ENCODE measurements at places on chromosomes 11 and 22. TPM values are rescaled to one million over a fixed set of nuclear protein-coding genes. Genes with fewer than 3 reads are reported as not detected.

Gene HOATZ
- not detected for total RNA-seq

Gene ADM2
- 7.3 TPM for total RNA-seq

Gene KCNJ4
- not detected for total RNA-seq

GRCh38 chr11:69640995-69641581 lies at the start of gene CCND1:
TSS of gene CCND1 (plus strand) at chr11:69641156. CDS start at chr11:69641314, 158 bp downstream.
- peak within 1 kb of the TSS; percentile 51 for H3K4me3 ChIP-seq
- H3K27me3 ChIP-seq, result peaks cover 34% of the 10 kb centered on the region
- DNase-seq, result peak; percentile 35
- H3K4me1 ChIP-seq, result peaks cover 24% of the 10 kb centered on the region
- H3K36me3 ChIP-seq, result no peaks in the 10 kb centered on the region

DNA sequence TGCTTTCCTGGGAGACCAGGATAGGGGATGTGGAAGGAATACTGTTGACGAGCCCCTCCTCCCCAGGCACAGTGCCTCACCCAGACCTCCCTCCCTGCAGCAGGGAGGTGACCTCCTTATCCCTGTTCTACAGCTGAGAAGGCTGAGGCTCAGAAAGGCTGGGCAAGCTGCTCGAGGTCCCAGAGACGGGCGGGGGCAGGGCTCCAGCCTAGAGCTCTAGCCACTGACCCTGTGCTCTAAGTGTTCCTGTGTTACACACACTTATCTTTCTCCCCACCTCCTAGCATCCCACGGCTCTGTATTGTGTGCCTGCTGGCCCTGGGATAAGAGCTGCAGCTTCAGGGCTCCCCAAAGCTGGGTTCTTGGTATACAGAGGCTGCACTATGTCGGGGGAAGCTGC lies 7.9 kb downstream of the CCDC134 start:
- H3K4me3 ChIP-seq, result no peak overlapping the region
- no peak for DNase-seq
- H3K4me1 ChIP-seq, result peaks cover 9% of the 10 kb centered on the region
- H3K27ac ChIP-seq, result no peak overlapping the region

GRCh38 chr22:45972889-45973253 lies 4.1 kb downstream of the WNT7B start:
- no peak for DNase-seq
- H3K4me1 ChIP-seq, result peaks cover 7% of the 10 kb centered on the region
- no peak overlapping the region for H3K4me3 ChIP-seq
- no peak overlapping the region for H3K27ac ChIP-seq
- H3K27me3 ChIP-seq, result peaks cover 59% of the 10 kb centered on the region

DNA sequence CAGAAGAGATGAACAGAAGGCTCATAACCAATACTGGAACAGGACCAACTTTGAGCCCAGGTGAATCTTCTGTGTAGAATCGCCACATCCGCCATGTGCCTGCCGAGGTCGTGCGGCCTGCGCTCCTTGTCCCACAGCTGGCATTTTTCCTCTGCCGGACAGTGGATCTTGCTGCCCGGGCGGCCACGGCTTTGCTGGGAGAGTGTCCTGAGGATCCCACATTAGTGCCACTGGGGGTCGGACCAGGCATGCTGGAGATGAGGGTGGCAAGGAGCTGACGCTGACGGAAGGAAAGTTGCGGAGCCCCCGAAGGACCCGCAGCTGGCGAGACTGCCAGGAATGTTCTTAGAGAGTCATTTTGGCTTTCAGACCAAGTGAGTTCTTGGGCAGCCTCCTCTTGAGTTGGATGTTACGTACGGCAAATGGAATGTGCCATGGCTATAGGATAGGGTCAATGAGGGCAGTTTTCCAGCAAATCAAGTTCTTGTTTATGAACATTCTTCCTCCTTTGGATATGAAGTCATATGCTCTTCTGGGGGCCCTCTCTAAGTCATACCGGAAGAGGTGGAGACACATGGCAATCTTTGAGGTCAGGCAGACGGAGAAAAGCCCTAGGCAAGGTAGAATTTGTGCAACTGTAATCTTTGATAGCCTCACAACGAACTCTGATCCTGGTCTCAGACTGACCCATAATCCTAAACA lies 57.4 kb upstream of the NUP160 start:
- H3K36me3 ChIP-seq, result no peaks in the 10 kb centered on the region
- no peak overlapping the region for H3K4me3 ChIP-seq
- H3K27me3 ChIP-seq, result no peaks in the 10 kb centered on the region
- peaks cover 6% of the 10 kb centered on the region for H3K4me1 ChIP-seq
- DNase-seq, result no peak

DNA sequence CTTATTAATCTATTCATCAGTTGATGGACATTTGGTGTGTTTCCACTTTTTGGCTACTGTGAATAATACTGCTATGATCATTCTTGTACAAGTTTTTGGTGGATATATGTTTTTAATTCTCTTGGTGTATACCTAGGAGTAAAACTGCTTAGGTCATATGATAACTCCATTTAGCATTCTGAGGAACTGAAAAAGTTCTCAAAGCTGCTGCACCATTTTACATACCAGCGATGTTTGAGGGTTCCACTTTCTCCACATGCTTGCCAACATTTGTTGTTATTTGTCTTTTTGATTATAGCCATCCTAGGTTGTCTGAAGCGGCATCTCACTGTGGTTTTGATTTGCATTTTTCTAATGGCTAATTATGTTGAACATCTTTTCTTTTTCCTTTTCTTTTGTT lies 4.1 kb upstream of the ACER3 start:
- no peak for DNase-seq
- no peak overlapping the region for H3K4me3 ChIP-seq
- H3K4me1 ChIP-seq, result peaks cover 3% of the 10 kb centered on the region
- no peaks in the 10 kb centered on the region for H3K27me3 ChIP-seq
- no peaks in the 10 kb centered on the region for H3K36me3 ChIP-seq

GRCh38 chr11:62011881-62012280 lies 44.4 kb upstream of the FTH1 start:
- H3K4me3 ChIP-seq, result no peak overlapping the region
- no peaks in the 10 kb centered on the region for H3K27me3 ChIP-seq
- H3K4me1 ChIP-seq, result no peaks in the 10 kb centered on the region
- no peaks in the 10 kb centered on the region for H3K36me3 ChIP-seq
- no peak overlapping the region for H3K27ac ChIP-seq

DNA sequence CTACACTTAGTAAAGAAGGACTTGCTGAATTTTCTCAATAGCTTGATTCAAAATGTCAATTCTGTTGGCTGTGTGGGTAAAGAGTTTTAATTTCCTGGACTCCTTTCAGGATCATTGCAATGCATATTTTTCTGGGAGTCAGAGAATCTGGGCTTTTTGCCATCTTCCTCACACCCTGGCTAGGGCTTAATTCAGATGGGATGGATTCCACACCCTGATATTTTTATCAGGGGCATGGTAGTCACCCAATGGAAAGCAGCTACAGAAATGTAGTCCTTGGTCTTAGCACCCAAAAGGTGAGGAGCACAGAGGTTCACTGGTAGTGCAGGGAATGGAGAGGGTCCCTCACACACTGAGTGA lies 79.3 kb downstream of the SGSM3 start:
- no peak for DNase-seq
- H3K36me3 ChIP-seq, result peaks cover 9% of the 10 kb centered on the region

DNA sequence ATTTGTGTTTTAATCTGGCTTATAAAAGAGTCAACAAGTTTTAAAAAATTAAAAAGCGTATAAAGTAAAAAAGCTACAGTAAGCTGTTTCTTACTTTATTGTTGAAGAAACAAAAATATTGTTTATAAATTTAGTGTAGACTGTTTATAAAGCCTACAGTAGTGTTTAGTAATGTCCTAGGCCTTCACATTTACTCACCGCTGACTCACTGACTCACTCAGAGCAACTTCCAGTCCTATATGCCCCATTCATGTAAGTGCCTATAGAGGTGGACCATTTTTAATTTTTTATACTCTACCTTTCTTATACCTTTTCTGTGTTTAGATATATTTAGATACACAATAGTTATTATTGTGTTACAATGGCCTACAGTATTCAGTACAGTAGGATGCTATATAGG lies 12.2 kb downstream of the MPPED2 start:
- no peaks in the 10 kb centered on the region for H3K4me1 ChIP-seq
- H3K4me3 ChIP-seq, result no peak overlapping the region
- DNase-seq, result no peak
- no peaks in the 10 kb centered on the region for H3K36me3 ChIP-seq
- H3K27me3 ChIP-seq, result no peaks in the 10 kb centered on the region
- H3K27ac ChIP-seq, result no peak overlapping the region

GRCh38 chr11:12762696-12763324 lies 88.6 kb downstream of the TEAD1 start:
- DNase-seq, result no peak
- no peak overlapping the region for H3K27ac ChIP-seq
- no peaks in the 10 kb centered on the region for H3K4me1 ChIP-seq
- H3K27me3 ChIP-seq, result peaks cover 8% of the 10 kb centered on the region
- H3K36me3 ChIP-seq, result no peaks in the 10 kb centered on the region
- H3K4me3 ChIP-seq, result no peak overlapping the region

- no peak for DNase-seq
- H3K27ac ChIP-seq, result no peak overlapping the region
- H3K27me3 ChIP-seq, result peaks cover 2% of the 10 kb centered on the region
These were observed 23.8 kb downstream of the GGTLC2 start for GRCh38 chr22:22667966-22668880.

DNA sequence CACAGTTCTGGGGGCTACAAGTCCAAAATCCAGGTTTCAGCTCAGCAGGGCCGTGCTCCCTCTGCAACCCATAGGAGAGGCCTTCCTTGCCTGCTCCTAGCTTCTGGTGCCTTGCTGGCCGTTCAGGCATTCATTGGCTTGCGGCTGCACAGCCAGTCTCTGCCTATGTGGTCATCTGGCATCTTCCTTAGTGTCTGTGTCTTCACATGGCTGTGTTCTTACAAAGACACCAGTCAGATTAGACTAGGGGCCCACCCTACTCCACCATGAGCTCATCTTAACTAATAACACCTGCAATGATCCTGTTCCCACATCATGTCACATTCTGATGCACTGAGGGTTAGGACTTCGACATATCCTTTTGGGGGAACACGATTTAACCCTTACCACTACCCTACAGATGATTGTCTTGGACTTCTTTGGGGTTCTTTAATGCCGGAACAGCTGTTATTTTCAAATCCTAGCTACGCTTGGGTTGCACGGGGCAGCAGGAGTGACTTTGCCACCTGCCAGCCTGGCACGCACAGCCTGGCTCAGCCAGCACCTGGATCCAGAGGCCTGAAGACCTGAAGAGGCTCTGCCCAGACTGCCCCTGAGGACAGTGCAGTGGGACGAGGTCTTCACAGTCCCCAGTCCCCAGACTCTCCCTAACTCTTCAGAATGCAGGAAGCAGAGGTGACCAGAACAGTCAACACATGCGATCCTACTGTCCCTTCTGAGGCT lies 7.7 kb upstream of the NEAT1 start:
- peaks cover 31% of the 10 kb centered on the region for H3K4me1 ChIP-seq
- no peak overlapping the region for H3K4me3 ChIP-seq
- DNase-seq, result no peak
- H3K36me3 ChIP-seq, result peaks cover 17% of the 10 kb centered on the region
- no peaks in the 10 kb centered on the region for H3K27me3 ChIP-seq
- H3K27ac ChIP-seq, result no peak overlapping the region
